ENCODE measurements at places on chromosomes 1 and 21. TPM values are rescaled to one million over a fixed set of nuclear protein-coding genes. Genes with fewer than 3 reads are reported as not detected.

The CHIA gene
- polyA plus RNA-seq, result not detected

GRCh38 chr1:60431593-60431992, 358.0 kb upstream of the C1orf87 start:
- H3K4me3 ChIP-seq, result no peak overlapping the region
- H3K36me3 ChIP-seq, result no peaks in the 10 kb centered on the region
- H3K27me3 ChIP-seq, result no peaks in the 10 kb centered on the region

DNA sequence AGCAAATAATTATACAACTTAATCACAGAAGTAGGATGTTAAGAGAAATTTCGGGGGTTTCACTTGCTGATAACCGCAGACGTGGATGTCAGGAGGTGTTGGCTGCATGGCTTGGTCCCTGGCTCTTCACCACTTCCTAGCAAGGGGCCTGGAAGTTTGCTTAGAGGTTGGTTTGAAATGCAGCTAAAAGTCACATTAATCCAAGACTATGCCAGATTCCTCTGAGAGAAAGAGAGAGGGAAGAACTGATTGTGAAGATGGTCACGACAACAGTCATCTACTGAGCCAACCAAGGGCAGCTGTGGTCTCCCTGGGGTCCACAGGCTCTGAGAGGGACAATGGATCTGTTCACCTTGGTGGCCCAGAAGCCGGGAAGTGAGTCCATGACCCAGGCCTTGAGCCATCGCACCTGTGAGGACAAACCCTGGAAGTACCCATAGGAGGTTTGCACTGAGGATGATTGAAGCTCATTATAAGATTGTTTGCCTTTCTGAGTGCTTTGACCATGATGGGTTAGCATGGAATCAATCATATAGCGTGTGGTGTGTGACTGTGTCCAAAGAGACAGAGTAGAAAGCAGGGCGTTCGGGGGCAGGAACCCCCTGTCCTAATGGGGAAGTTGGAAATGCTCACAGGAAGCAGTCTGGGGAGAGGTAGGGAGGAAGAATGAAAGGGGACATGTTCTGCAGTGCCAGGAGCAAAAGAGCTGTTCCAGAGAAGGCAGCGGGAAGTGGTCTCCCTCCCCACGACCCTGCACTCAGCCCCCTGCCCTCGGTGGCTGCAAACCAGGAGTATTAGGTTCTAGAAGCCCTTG, 47.1 kb downstream of the UMODL1 start:
- no peaks in the 10 kb centered on the region for H3K4me1 ChIP-seq
- H3K27me3 ChIP-seq, result peaks cover 71% of the 10 kb centered on the region
- no peak for DNase-seq

- H3K27ac ChIP-seq, result no peak overlapping the region
- H3K4me3 ChIP-seq, result no peak overlapping the region
- H3K27me3 ChIP-seq, result peaks cover 41% of the 10 kb centered on the region
- no peak for DNase-seq
These were observed 45.7 kb downstream of the ELK4 start for GRCh38 chr1:205585835-205586785.

DNA sequence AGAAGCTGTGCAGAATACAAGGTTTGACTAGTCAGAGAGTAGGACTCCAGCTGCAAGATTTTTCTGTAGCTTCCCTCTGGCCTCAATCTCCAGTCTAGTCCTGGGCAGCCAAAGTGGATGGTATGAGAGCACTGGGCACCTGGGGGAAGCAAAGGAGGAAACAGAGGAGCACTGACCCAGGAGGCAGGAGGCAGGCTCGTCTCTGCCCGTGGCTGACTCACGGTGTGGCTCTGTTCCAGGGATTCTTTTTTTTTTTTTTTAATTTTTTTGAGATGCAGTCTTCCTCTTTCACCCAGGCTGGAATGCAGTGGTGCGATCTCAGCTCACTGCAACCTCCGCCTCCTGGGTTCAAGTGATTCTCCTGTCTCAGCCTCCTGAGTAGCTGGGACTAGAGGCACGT, 4.1 kb upstream of the NPPB start:
- DNase-seq, result no peak
- H3K27ac ChIP-seq, result no peak overlapping the region
- peaks cover 29% of the 10 kb centered on the region for H3K27me3 ChIP-seq
- H3K4me1 ChIP-seq, result peaks cover 10% of the 10 kb centered on the region
- no peak overlapping the region for H3K4me3 ChIP-seq
- no peaks in the 10 kb centered on the region for H3K36me3 ChIP-seq

GRCh38 chr1:230281556-230281955, 144.6 kb downstream of the PGBD5 start:
- H3K27me3 ChIP-seq, result no peaks in the 10 kb centered on the region
- no peak for DNase-seq
- H3K36me3 ChIP-seq, result peaks cover 40% of the 10 kb centered on the region
- H3K4me3 ChIP-seq, result no peak overlapping the region
- no peak overlapping the region for H3K27ac ChIP-seq

GRCh38 chr1:240973875-240974274, 361.9 kb upstream of the GREM2 start:
- H3K36me3 ChIP-seq, result no peaks in the 10 kb centered on the region
- H3K4me3 ChIP-seq, result no peak overlapping the region
- H3K27ac ChIP-seq, result no peak overlapping the region
- DNase-seq, result no peak
- no peaks in the 10 kb centered on the region for H3K27me3 ChIP-seq

Measured in K562 (cell line).